ENCODE measurements at places on chromosomes 5 and 9. TPM values are rescaled to one million over a fixed set of nuclear protein-coding genes. Genes with fewer than 3 reads are reported as not detected.

DNA sequence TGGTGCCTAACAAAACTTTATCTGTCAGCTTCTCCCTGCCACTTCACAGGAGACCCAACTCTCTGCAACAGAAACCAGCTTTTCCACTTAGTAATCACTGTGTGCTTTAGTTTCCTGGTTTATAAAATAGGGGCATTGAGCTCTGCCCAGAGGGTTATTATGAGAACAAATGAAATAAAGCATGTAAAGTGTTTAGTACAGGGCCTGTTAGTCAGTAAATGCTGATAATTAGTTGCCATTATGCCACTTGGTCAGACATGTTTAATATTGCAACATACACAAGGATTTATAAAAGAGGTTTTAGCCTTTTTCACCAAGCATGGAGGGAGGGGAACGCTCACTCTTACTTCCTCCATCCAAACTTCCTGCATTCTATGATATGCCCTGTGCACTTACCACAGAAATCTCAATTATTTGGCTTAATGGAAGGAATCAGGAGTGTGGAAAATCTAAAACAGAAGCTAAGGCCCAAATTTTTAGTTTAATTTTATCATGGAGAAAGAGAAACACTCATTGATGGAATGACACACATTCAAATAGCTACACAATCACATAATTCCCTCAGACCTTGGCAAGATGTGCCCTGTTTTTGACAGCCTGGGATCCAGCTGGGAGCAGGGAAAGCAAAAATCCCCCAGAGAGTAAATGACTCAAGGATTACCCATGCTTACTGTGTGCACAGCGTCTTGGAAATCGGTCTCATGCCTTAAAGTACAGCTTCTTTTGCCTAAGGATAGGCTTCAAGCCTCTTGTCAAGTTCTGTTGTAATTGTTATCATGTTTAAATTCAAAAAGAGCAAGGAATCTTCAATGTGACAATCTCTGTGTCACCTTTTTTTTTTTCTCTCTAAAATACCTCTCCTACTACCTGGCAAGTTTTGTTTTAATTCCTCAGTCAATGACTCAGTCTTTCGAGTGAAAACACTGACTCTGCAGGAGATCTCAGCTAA is 34.0 kb downstream of the ZNF474 start:
- no peak for DNase-seq

The LPAR1 gene
- total RNA-seq, result 12.4 TPM

GRCh38 chr5:119016125-119016774 is 27.9 kb upstream of the DTWD2 start:
- DNase-seq, result no peak

- DNase-seq, result no peak
Measured at GRCh38 chr9:21398955-21399489, 9.9 kb upstream of the IFNA8 start.

The TNFSF8 gene
- 0.63 TPM for total RNA-seq

The PCDHGA6 gene
- 5.6 TPM for total RNA-seq

DNA sequence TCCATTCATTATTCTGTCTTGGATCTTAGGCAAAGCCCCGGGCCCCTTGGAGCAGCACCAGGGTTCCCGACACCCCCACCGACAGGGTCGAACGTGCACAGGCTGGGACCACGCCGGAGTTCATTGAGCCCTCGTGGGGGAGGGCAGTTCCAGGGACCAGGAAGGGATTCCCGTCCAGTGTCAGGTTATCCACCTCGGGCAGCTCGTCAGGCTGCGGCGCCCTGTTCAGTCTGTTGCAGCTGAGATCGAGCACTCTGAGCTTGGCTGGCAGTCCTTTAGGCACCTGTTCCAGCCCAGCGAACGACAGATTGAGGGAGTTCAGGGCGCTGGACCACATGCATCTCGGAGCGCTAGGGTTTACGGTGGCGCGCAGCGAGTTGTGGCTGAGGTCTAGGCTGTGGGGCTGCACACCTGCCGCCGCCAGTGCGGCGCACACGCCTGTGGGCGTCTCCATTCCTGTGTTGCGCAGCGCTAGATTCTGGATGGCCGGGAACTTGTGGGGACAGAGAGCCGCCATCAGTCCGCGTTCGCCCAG is 1.1 kb downstream of the CD14 start:
- no peak for DNase-seq

- no peak for DNase-seq
Measured at GRCh38 chr5:80686757-80687156, 32.0 kb upstream of the DHFR start.

DNA sequence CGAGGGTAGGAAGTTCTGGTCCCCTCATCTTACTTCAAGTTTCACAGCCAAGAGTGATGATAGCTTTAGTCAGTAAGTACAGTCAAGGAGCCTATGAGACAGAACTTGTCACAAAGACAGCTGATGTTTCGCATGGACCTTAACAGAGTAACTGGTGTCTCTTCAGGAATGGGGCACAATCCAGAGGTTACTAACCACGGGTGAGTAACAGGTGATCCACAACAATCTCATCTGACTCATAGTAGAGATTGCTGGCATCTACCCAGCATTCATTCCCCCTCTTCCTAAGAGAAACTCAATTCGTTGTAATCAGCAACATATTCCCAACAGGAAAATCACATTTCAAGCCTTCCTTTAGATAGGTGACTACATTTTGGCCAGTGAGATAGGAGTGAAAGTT is 126.7 kb downstream of the SNX18 start:
- DNase-seq, result no peak

DNA sequence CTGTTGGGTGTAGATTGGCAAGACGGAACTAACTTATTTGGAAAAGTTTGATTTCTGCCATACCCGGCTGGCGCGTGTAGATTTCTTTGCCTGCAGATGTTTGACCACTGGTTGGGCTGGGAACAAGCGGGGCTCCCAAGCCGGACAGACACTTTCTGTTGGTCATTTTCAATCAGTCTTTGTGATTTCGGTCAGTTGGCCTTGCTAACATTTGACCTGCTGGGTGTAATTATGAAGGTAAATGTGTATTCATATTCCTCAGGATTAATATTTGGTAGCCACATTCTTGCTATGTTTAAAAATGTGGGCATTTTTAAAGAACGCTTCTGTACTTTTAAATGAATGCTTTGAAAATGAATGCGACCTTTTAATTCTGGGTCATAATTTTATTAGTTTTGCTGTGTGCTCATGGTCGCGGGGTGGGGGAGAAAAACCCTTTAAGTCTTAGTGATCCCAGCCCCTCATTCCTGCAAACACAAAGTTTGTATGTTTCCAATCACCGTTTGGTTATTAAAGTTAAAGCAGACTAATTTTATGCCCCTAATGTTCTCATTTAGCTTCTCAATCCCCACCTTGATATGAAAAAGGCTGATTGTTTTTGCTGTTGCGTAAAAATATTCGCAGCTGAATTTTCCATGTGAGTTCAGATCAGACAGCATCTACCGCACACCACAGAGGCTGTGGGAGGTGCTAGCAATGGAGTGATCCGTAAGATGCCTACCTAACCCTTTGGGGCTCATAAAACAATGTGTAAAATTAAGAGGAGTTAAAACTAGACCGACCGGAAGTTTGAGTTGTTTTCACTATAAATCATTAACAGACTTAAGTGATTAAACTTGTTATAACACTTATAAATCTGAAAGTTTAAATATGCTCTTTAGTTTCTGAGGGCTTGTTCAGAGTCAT is 1.5 kb downstream of the RASGRF2 start:
- no peak for DNase-seq

DNA sequence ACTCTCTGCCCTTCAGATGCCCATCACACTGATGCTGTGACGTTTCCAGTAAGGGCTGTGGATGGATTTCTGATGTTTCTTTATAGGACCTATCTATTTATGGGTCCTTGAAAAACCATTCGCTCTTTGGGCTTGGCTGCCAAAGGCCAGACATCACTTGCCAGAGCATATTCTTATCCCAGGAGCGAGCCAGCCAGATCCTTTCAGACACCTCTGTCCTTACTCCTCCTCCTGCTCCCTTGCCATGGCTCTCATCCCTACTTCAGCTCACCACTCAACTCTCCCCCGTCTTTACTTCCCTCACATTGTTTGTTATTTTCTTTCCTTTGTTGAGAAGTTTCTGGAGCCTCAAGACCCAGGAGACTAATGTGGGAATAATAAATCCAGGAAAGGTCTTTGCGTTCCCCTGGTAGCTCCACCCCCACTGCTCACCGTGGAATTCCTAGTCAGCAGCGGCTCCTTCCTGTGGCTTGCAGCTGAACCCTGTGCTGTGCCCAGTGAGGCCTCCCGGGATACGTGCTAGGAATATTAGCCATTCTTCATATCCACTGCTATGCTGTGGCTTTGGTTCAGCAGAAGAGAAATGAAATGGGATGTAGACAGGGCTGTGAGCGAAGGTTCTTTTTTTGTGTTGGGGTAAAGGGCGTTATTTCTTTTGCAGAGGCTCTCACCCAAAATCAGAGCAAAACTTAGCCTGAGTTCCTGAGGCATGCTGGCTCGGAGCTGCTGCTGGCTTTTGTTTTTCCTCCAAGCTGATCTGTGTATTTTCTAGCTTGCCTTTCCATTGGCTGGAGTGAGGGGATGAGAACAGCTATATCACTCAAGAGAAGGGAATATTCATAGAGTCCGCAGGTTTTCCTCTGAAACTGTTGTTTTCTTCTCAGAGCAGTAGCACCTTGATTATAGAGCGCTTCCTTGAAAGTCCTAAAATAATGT is 171.1 kb downstream of the SAXO1 start:
- DNase-seq, result peak; percentile 35

DNA sequence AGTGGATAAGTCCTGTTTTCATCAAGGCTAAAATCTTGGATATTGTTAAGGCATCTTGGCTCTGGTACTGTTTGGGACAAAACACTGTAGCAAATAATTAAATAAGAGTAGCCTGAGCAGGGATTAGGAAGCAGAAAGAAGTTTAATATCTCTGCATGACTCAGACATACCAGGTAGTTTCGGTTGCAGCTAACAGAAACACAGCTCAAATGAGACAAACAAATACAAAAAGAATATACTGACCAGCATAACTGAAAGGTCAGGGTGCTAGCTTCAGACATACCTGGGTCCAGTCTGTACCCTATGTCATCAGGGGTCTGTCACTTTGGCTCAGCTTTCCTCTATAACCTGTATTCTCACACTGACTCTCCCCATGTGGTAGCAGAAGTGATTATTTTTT is 156.4 kb upstream of the MAP3K1 start:
- no peak for DNase-seq

The ADAMTS13 gene
- total RNA-seq, result 3.1 TPM

DNA sequence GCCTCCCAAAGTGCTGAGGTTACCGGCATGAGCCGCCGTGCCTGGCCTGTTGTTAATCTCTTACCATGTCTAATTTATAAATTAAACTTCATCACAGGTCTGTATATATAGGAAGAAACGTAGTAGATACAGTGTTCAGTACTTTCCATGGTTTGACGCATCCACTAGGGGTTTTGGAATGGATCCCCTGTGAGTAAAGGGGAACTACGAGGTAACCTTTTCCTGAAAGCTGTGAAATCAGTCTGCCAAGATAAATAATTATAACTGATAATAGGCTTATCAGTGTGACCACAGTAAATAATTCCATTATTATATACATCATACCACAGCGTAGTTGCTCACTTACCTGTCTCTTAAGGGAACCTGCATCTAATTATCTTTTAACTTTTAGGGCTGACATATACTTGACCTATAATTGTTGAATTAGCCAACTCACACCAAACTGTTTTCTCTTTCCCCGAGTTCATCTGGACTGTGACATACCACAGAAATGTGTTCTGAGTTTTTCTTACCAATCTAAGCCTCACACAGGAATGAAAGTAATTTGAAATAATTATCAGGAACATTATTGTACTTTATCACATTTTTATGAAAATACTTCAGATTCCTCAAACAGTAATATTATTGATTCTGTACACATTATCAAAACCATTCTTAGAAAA is 42.9 kb downstream of the DAPK1 start:
- no peak for DNase-seq

The PLPP7 gene
- total RNA-seq, result 120 TPM

The CDH12 gene
- not detected for total RNA-seq

- no peak for DNase-seq
Measured at GRCh38 chr5:133844836-133845235, 123.6 kb downstream of the C5orf15 start.

DNA sequence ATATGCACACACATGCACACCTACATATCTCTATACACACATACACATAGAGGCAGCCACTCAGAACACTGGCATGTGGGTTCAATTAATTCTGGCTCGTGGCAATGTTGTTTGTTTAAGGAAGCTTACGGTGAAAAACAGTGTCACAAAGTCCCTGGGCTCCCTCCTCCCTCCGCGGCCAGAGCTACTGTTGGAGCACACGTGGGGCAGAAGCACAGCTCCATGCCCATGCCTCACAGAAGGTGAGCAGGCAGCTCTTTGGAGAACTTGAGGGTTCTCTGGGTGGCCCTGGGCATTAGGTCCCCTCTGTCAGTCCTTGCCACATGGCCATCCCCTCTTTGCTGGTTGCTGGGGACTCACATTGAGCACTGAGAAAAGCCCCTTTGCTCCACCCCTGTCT is 107.5 kb downstream of the GADD45G start:
- no peak for DNase-seq

The ZNF354C gene
- 5.2 TPM for total RNA-seq

The TYRP1 gene
- total RNA-seq, result 74.1 TPM

The TAS2R1 gene
- not detected for total RNA-seq

The ACOT12 gene
- not detected for total RNA-seq

DNA sequence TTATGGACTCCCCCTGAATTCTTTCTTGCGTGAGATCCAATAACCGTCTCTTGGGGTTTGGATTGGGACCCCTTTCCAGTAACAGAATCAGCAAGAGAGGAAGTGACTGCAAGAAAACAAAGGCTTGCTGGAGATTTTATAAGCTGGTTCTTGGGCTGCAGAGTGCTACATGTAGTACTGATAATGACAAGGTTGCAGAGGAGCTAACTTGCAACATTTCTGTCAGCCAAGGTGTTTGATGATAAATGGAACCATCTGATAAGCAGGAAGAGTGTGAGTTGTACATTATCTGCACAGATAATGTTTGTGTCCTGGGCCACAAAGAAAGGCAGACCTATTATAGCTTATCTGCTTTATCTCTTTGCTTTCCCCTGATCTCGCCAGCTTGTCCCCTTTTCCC is 37.1 kb downstream of the DNAJB5 start:
- no peak for DNase-seq

The S1PR3 gene
- total RNA-seq, result 26.8 TPM

Data from left ventricle myocardium inferior (tissue), 1 donor.